ENCODE measurements at places on chromosomes 13 and 19.

DNA sequence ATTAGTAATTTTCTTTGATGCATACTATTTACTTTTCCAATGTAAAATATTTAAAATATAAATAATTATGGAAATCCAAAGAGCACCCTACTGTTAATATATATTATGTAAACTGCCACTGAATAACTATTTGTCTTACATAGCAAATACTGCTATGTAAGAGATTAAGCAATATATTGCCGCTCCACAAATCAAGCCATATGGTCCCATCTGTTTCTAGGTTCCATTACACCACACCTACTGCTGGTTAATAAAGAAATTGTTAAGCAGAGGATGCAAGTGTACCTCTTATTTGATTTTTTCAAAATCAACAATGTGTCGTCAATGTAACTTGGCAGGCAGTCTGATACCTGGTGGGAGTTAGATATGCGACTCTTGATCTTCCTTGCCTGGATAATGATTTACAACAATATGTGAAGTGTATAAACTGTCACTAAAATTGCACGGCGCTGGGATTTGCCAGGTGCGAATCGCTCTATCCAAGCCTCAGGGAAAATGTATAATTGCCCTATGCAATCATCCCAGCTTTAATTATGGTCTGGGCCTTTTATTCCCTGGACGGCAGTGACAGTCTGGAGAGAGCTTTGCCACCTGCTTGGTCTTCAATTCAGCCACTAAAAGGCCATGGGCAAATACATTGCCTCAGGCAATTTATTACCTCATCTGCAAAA, 16.0 kb downstream of the SMAD9 start:
- no peak for DNase-seq

DNA sequence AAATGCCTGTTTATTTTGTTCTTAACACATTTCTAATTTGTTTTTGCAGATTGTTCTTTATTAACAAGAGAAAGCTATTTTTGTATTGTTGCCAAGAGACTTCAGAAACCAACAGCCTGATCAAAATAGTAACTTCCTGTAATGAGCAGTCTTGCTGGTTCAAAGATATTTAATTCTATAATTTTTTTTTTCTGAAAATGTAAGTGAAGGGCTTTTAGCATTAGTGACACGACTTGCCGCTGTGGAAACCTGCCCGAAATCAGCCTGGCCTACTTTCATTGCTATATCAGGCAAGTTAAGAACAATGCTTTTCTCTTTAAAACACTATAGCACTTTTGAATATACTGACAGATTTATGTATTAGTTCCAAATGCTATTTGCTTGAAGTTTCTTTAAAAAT, 374.3 kb downstream of the EFNB2 start:
- DNase-seq, result no peak

DNA sequence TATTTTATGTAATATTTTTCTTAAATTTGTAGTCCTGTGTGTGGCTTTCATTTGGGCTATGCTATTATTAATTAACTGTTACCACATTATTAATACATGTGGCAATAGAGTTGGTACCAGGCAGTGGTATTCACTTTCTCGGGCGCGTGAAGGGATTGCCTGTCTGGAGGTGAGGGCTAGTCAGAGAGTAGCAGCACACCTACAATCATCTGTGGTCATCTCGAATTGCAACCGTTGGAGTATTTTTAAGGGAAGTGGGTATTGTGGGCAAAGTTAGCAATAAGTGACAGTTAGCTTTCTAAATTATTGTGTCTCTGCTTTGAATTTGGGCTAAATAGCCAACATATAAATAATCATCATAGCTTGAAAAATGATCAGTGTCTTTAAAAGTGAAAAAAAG, 20.0 kb upstream of the GPR18 start:
- no peak for DNase-seq

DNA sequence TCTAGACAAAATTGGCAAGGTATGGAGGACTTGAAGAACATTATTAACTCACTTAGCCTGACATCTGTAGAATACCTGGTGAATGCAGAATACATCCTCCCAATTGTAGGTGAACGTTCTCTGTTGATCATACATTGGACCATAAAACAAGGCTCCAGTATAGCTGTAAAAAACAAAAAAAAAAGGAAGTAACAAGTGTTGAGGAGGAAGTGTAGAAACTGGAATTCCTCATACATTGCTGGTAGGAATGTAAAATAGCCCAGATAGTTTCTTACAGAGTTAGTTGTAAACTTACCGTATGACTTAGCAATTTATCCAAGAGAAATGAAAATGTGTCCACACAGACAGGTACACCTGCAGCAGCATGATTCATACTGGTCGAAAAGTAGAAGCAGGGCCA, 44.8 kb downstream of the TSSK6 start:
- no peak for DNase-seq

DNA sequence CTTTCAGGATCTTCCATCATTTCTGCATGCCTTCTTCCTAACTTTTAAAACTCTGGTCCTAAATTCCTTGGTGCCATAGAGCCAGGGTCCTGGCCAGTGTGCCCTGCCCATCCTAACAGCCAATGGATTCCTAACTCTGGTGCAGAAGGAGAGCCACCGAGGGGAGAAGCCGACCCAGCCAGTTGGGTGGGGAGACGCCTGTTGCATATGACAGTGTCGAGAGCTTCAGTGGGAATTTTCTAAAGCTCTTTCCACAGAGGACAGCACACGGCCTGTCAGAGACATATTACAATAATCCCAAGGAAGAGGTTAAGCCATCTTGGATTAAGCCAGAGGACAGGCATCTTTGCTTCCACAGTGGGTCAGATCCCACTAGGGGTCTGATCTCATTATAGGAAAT, 180.4 kb downstream of the ZNF536 start:
- DNase-seq, result no peak

DNA sequence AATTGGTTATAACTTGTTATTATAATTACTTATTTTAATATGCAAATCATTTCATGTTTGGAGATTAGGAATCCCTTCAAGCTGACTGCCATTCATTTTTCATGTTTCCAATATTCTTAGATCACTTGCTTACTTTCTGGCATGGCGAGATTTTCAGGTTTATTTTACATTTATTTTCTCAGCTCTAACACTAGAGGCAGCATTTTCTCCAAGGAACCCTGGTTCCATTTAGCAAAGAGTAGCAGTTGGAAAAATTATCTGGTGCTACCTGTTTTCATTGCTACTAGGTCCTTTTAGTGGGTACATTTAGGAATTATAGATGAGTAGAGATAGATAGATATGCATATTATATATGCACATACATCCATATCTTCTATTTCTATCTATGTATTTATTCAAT, 90.9 kb upstream of the TRPC4 start:
- no peak for DNase-seq

GRCh38 chr19:35757231-35757748, 461 bp upstream of the HSPB6 start:
- peak; percentile 74 for DNase-seq
